ENCODE measurements at places on chromosomes 7 and 10.

DNA sequence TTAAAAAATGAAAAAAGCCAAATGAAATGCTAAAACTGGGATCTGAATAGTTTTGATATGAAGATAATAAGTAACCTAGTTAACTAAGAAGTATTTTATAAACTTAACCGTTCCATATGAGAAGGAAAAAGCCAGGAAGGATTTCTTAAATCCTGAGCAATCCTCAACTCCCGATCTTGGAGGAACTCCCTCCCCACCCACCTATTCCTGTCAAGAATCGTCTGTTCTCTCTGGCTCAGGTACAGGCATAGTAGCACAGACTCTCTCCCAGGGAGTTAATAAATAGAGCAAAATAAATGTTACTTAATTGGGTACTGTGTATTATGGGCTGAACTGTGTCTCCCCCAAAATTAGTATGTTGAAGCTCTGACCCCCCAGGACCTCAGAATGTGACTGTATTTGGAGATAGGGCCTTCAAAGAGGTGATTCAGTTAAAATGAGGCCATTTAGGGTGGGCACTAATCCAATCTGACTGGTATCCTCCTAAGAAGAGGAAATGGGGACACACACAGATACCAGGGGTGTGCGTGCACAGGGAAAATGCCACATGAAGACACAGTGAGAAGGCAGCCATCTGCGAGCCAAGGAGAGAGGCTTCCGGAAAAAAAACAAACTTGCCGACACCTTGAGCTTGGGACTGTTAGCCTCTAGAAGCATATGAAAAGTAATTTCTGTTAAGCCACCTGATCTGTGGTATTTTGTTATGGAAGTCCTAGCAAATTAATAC, 28.7 kb downstream of the PUS7 start:
- DNase-seq, result no peak

- DNase-seq, result no peak
Measured at GRCh38 chr10:101464599-101464998, 110.6 kb downstream of the BTRC start.

DNA sequence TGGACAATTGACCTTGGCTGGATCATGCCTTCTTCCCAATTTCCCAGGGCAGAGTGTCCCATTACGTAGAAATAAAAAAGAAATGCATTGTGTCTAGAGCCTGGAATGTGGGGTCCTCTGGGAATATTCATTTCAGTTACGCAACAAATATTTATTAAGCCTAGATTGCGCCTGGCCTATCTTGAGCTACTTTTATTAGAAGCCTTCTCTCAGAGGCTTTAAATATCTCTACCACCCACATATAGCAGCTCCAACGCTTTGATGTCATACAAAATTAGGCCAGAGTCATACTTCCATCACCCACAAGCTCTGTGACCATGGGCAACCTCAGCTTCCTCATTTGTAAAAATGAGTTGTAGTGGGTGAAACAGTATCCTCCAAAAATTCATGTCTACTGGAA, 24.9 kb upstream of the CARD11 start:
- DNase-seq, result no peak

- no peak for DNase-seq
Measured at GRCh38 chr7:111492234-111492633, 70.1 kb downstream of the IMMP2L start.

- DNase-seq, result no peak
Measured at GRCh38 chr10:386771-387592, 251.7 kb downstream of the ZMYND11 start.

- DNase-seq, result no peak
Measured at GRCh38 chr10:107554333-107554732, 389.8 kb upstream of the SORCS1 start.

- no peak for DNase-seq
Measured at GRCh38 chr7:35714407-35714806, 19.5 kb upstream of the HERPUD2 start.

DNA sequence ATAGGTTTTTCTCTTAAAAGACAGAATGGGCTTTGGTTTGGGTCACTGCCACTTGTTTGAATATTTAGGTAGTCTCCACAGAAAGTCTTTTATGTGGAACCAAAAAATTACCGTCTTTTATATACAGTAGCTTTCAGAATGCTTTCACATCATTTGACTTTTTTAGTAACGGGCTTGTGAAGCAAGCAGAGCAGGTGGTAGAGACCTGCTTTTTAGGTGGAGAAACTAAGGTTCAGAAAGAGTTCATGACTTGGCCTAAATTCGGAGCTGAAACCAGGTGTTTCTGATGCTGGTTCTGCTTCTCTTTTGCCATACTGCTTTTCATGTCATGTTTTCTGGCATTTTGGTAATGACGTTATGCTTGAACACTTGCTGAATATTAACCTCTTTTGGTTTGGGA, 36.3 kb downstream of the GARS1 start:
- DNase-seq, result no peak

DNA sequence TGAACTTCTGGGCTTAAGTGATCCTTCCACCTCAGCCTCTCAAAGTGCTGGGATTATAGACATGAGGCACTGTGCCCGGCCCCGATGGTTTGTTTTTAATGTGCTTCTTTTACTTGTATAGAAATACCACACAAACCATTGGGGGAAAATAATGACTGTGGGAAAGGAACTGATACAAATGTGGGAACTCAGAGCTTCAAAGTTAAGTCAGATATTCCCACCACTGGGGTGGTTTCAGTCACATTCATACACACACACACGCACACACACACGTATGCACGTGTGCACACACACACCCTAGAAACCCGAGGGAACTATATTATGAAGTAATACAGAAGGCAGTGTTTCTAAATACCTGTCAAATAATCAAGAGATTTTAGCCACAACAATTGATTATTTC, 17.0 kb downstream of the CPA4 start:
- DNase-seq, result no peak

DNA sequence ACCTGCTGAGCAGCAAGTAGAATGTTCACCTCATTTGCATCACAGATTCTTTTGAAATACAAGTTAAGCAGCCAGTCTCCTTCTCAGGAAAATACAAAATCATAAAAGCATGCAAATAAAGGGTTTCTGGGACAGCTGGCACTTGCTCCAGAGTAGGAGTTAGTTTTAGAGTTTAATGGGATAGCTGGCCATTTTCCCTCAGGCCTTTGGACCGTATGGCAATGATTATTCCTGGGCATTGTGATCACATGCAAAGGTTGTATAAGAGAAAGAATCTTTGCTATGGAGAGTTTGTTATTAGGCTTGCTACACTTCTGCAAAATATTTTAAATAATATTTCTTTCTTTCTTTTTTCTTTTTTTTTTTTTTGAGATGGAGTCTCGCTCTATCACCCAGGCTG, 240.8 kb downstream of the CDK14 start:
- no peak for DNase-seq
